Left forelimb (tissue), 1 donor: ENCODE measurements at places on chromosomes 6 and 20.

GRCh38 chr6:16966791-16967469 lies 134.9 kb upstream of the STMND1 start:
- DNase-seq, result no peak

DNA sequence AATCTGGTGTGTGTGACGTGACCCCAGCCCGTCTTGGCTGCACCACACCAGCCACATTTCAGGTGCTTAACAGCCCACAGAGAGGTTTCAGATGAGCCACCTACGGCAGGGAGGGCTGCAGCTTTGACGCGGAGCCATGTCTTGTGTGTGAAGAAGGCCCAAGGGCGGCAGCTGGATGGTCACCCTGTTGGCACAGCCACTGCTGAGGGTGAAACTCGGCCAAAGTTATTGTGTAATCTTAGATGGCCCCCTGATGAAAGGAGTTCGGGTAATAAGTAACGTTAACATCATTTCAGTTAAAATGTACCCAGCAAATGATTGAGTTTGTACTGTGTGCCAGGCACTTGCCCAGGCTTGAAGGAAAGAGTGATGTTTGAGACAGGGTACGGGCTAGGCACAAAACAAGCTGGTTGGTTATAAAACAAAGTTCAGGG lies 97.2 kb downstream of the SSR1 start:
- no peak for DNase-seq

DNA sequence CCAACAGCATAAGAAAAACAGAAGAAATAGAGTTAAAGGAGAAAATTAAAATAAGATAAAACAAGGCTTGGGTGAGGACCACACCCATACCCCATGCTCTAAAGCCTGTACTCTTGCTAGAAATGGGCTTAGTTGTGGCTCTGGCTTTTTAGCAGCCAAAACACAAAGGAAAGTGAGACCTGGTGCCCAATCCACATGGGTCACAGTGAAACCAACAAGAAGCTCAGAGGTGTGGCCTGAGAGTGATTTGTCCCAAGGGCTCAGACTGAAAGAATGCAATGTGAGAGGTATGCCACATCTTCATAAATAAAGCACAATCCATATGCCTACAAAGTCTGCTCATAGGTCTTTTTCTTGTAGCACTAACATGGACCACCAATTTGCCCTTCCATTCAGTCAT lies 21.1 kb downstream of the HM13 start:
- no peak for DNase-seq

GRCh38 chr6:137882225-137882961 lies 15.3 kb downstream of the TNFAIP3 start:
- no peak for DNase-seq

GRCh38 chr6:57421503-57421902 lies 104.1 kb downstream of the PRIM2 start:
- DNase-seq, result no peak

- no peak for DNase-seq
Measured at GRCh38 chr20:12829170-12829569, 179.6 kb upstream of the SPTLC3 start.

- no peak for DNase-seq
Measured at GRCh38 chr20:52845044-52845443, 127.1 kb upstream of the TSHZ2 start.

DNA sequence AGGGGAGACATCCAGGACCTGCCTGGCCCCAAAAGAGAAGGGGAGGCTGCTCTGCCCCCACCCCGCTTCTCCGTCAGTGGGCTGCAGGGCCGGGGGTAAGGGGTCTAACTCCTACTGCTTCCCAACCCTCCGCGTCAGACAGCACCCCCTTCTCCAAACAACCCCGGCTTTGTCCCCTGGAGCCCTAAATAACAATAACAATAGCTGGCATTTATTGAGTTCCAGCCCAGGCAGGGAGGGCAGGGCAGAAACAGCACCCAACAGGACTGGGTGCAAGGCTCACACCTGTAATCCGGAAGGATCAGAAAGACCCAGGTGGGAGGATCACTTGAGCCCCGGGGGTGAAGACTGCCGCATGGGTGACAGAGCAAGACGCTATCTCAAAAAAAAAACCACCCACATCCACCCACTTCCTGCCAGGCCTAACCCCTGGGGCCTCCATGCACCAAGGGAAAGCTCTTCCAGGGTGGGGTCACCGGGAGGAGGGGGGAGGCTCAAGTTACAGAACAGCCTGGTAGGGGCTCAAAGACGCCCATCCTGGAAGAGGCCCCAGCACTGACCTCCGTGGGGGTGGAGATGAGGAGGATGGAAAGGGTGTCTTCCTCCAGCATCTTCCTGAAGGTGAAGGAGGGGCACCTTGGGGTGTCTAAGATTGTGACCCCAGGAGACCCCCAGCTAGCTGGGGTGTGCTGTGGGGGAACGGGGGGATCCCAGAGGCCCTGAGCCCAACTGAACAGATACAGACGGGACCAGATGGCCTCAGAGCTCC lies 1.3 kb upstream of the FNDC11 start:
- no peak for DNase-seq

DNA sequence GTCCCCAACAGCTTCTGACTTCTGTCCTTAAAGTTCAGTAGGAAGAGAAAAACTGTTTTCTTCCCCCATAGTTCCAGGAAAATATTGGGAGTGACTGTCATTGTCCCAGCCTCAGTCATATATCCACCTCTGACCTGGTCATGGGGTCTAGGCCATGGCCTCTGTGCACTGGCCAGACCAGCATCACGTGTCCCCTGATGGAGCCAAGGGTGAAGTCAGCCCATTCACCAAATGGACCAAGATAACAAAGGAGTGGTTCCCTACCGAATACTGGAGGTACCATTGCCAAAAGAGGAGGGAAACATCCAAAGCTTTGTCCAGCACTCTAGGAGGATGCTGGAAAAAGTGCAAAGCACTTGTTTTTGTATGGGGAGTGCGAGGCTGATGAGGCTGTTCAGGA lies 395.4 kb downstream of the TAF4 start:
- no peak for DNase-seq

- DNase-seq, result no peak
Measured at GRCh38 chr6:80170433-80170832, 64.0 kb downstream of the BCKDHB start.

GRCh38 chr6:65468307-65468706 lies 238.7 kb downstream of the EYS start:
- DNase-seq, result no peak

GRCh38 chr20:53279735-53280134 lies 307.6 kb downstream of the TSHZ2 start:
- DNase-seq, result no peak

DNA sequence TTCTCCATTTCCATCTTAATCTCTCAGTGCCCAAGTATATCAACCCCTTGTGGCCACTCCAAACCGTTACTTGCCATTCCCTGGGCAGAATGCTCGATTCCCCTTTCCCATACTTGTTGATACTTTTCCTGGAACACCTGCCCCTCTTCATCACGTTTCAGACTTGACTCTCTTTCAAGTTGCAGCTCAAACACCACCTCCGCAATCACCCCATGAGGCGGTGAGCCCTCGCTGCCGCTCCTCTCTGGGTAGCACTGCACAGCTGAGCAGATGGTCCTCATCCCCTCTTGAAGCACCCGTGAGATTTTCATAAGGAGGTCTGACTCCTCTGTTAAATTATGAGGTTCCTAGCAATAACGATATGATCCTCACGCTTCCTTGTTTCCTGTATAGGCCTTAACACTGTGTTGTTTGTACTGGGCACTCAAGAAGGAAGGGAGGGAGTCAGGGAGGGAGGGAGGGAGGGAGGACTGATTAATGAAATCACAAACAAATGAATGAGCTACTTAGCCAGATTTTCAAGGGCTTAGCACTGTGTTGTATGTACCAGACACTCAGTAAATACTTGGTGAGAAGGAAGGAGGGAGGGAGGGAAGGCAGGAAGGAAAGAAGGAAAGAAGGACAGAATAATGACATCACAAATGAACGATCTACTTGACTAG lies 8.0 kb upstream of the UQCC2 start:
- DNase-seq, result no peak

DNA sequence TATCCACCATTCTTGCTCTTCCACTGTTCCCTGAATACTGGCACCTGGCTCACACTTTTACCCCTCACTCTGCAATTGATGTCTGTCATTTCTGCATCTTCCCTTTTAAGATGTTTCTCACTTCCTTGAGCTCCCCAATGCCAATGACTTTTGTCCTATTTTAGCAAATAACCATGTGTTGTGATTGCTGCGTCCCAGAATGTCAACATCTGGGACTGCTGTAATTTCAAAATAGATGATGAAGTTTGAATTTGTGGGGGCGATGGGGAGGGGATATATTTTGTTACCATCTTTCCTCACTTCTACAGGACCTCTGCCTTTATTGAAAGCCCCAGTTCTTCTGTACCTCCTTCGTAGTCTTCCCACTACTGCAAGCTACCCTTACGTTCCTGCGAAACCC lies 40.0 kb upstream of the ADGRF5 start:
- DNase-seq, result no peak

GRCh38 chr6:36933102-36933501 lies 21.4 kb upstream of the PI16 start:
- no peak for DNase-seq

- no peak for DNase-seq
Measured at GRCh38 chr6:134870677-134871498, 79.0 kb downstream of the ALDH8A1 start.

DNA sequence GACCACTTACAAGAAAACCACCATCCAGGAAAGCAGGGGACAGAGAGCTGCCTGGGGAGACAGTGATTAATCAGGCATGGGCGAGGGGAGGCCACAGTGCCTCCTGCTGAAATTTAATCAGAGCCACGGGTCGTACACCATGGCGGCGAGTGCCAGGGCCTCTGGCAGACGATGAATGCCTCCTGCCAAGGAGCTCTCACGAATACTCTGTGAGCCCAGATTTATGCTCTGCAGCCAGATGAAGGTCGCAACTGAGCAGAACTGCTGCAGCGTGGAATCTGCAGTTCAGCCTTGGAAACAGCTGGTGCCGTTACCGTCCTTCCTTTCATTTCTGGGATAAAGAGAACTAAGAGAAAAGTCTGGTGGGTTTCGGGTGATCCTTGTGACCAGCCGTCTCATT lies 85.6 kb downstream of the BFSP1 start:
- no peak for DNase-seq

DNA sequence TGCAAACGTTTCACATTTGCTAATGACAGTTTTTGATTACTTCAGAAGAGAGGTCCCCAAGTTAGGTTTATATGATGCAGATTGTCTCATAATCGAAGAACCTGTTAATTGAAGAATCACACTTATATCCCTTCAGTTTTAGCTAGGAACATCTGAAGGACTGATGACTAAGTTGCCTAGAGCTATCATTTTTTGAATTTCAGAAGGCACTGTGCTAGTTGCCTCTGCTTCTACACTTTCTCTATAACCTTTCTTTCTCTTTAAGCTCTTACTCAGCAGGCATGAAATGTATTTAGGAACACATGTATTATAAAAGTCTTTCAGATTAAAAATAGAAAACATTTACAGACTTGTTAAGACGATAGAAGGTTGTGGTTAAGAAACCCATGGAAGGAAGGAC lies 14.4 kb upstream of the GJE1 start:
- no peak for DNase-seq

DNA sequence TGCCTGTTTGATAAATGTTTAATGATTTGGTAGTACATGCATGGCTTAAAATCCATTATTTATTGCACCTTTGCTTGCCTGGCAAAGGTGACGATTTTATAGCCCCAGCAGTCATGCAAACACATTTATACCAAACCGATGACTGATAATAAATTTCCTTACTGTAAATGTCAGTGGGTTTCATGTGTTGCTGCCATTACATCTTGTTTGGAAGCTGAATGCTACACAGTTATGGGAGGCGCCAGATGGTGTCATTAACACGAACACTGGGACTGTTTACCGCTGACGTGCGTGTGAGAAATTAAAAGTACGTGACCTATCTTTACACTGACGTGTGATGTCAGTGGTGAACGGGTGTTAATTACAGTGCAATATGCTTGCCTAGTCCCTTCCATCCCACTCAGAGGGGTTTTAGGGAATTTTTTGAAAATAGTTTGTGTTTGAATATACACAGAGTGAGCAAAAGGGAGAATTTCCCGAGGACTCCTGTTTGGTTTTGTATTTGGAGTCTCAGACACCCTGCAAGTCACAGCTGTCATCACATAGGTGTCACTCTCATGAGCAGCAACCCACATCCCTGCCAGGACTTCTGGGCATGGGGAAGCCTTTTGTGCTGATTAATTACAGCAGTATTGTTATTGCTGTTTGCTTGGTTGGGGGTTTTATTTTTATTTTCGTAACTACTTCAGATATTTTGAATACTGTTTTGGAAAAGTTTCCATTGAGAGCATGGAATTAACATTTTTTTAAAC lies 151.8 kb upstream of the INSM1 start:
- no peak for DNase-seq

GRCh38 chr6:68007717-68008116 lies 627.4 kb upstream of the ADGRB3 start:
- no peak for DNase-seq

GRCh38 chr6:24584382-24584720 lies 61.6 kb downstream of the KIAA0319 start:
- no peak for DNase-seq

- DNase-seq, result peak; percentile 25
Measured at GRCh38 chr20:63121749-63122405, 94.1 kb downstream of the YTHDF1 start.

DNA sequence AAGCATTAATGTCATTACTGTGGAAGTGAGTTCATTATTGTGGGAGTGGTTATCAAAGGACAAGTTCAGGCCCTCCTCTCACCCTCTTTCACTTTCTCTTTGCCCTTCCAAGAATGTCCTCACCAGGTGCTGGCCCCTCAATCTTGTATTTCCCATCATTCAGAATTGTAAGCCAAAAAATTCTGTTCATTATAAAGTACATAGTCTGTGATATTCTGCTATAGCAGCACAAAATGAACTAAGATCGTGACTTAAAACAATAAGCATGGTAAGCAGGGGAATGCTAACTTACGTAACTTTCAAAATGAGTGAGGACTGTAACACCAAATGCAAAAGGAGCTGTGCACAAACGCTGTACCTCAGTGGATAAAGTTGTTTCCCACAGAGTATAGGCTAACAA lies 515.7 kb upstream of the BTBD3 start:
- no peak for DNase-seq

GRCh38 chr6:32882879-32883250 lies 28.9 kb downstream of the PSMB9 start:
- no peak for DNase-seq

- no peak for DNase-seq
Measured at GRCh38 chr20:45405571-45406259, 2.4 kb upstream of the DBNDD2 start.

DNA sequence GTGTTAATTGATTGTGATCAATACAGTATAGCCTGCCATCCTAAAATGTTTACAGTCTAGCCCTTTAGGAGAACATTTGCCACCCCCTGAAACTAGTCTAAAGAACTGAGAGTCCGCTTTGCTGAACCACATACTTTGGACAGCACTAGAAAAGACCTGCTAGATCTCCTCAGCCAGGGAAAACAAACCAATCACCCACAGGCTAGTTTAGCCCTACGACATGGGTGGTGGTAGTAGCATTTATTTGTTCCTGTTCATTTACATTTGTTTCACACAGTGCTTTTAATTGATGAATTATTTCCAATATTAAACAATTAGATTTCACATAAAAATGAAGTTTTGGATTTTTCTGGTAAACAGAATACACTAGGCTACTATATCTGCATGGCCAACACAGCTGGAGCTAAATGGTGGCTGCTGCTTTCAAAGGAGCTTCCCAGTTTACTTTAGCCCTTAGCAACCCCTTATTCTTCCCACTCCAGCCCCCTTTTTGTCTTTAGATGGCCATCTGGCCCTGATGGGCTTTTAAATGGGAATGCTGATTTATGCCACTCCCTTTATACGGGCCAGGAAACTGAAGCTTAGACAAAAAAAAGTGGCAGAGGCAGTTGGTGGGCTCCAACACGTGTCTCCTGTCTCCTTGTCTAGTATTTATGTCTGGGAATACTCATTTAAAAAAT lies 72.4 kb downstream of the ADGRG6 start:
- no peak for DNase-seq
